ENCODE measurements at places on chromosomes 3 and 15. TPM values are rescaled to one million over a fixed set of nuclear protein-coding genes. Genes with fewer than 3 reads are reported as not detected.

The ABI3BP gene
- total RNA-seq: 54.3 TPM

The GCSAM gene
- not detected for total RNA-seq

The KBTBD8 gene
- total RNA-seq: 4.5 TPM

The TRIM42 gene
- total RNA-seq: not detected

The MORC1 gene
- not detected for total RNA-seq

The ALDH1A3 gene
- total RNA-seq: 14.9 TPM

The SNX22 gene
- total RNA-seq: 0.76 TPM

The WHAMM gene
- total RNA-seq: 4.9 TPM

The UBA3 gene
- 79.6 TPM for total RNA-seq

The CTDSPL gene
- total RNA-seq: 36.1 TPM

The CYP1A1 gene
- total RNA-seq: 1.6 TPM

The COL6A5 gene
- total RNA-seq: not detected

The CAMP gene
- total RNA-seq: not detected

The SENP5 gene
- 50.3 TPM for total RNA-seq

The CELF6 gene
- total RNA-seq: not detected

The SLC51B gene
- not detected for total RNA-seq

The RCCD1 gene
- total RNA-seq: 12.5 TPM

The ROPN1 gene
- not detected for total RNA-seq

The SLC38A3 gene
- under 0.01 TPM for total RNA-seq

The TGM5 gene
- not detected for total RNA-seq

The TMEM40 gene
- total RNA-seq: not detected
